ENCODE measurements at places on chromosomes 13 and 19.

DNA sequence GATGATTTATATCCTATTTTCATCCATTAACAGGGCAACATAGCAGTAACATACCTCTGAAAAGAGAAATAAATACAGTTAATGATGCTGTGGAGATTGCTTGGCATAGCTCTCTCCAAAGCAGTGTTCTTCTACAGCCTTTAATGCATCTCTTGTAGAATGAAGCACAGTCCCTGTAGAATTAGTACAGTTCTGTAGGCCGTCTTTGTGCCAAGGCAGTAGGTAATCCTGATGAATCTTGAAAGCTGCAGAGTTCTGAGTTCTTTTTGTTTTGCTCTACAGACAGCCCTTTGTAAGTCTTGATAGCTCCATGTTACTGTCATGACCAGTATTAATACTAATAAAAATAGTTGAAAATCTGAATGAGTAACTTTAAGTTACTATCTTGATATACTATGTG, 184.2 kb downstream of the MAB21L1 start:
- no peak for DNase-seq

GRCh38 chr13:101382086-101382485, 34.2 kb downstream of the NALCN start:
- DNase-seq: no peak

- no peak for DNase-seq
These were observed 54.2 kb upstream of the USE1 start for GRCh38 chr19:17160908-17161307.

DNA sequence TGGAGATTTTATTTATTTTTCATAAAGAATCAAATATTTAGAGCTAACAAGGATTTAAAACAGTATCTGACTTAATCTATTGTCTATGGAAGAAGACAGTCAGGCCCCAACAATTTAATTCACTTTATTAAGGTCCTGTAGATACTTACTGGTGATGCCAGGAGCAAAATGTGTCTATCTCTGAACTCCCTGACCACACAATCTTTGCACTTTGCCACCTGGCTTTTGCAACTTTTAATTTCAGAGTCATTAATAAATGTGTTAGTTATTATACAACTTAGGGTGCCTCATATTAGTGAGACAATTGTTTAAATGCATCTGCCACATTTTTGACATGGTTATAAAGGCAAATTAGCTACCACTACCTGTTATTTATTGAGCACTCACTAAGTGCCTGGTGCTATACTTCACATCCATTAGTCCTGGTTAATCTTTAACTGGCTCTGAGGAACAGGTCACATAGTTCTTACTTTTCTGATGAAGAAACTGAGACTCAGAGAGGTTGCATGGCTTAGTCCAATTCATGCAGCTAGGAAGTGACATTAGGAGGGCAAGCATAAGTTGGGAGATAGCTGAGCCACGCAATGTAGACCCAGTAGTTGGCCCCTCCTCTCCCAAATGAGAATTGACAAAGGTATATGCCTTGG, 297.9 kb downstream of the DCT start:
- no peak for DNase-seq

DNA sequence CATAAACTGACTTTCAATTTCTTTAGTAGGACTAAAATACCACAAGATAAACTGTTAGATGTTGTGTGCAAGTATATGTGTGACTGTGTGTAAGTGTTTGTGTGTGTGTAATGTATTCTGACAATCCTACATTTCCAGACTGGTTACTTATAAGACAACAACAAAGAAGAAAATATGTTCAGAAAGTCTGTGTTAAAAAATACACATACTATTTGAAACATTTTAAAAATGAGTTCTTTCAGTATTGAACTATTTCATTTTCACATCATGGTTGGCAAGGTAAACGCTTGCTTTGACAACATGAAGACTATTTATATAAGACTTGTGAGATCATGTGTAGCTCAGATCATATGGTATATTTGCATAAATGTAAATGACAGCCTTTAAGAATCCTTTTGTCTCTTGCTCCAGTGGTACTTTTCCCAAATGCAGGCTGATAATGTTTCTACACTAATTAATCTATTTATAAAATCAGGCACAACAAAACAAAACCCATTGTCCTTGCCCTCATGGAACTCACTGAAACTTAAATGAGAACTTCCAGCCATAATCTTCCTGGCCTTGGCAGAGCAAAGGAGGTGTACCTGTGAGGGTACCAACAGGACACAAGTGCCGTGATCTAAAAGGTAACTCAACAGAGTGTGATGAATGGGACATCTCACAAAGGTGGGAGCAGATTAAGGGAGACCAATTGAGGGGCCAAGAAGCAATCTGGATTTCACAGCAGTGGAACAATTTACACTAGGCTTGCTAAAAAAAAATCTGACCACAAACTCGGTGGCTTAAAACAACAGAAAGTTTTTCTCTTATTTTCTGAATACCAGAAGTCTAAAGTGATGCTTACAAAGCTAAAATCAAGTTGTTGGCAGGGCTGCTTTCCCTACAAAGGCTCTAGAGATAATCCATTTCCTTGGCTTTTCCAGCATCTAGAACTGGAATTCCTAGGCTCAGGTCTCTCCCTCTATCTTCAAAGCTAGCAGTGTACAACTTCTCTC, 349.0 kb downstream of the TBC1D4 start:
- no peak for DNase-seq

DNA sequence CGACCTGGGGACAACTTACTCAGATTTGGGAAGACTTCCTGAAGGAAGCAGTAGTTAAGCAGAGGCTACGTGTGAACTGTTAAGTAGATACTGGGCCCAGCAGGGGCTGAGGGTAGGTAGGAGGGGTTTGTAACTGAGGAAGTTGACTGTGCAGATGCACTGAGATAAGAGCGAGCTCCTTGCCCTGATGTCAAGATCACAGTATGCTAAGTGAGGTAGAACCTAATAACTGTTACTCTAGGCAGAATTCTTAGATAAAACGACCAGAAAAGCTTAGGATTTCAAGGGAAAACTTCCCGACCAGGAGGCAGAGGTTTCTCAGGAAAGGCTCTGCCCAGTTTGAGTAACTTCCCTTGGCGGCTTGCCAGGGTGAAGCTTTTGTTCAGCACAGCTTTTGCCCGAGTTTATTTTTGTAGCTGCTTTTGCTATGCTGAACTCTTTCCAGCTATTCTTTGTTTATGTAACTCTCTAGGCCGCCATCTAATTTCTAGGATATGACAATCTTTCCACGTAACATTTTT, 632.1 kb downstream of the DIAPH3 start:
- peak; percentile 59 for DNase-seq

GRCh38 chr19:5303208-5303607, 37.4 kb downstream of the PTPRS start:
- DNase-seq: no peak

- DNase-seq: peak; percentile 38
These were observed 20.4 kb upstream of the ZNF91 start for GRCh38 chr19:23415561-23416191.

DNA sequence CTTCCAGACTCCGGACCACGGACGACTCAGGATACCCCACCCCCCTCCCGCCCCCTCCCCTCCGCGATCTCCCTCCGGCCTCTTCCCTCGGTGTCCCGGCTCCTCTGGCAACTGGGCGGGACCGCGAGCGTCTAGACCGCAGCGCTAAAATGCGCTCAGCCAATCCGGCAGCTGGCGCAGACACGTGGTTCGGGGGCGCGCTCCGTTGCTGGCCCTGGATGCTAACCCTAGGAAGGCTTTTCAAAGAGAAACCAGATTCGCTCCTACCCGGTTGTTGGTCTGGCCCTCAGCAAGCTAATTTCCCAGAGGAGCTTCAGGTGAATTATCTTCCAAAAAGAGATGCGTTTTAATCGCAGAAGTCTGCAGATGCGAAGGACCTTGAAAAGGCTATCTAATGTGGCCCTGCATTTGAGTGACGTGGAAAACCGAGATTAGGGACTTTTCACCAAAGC, at the start of gene DZIP1:
TSS of gene DZIP1 (minus strand) at position 106 of the 452 bp plus-strand sequence. CDS start 2,677 bp downstream, outside the sequence.
- DNase-seq: peak; percentile 76

GRCh38 chr19:58079792-58080191, 18.2 kb downstream of the ZSCAN18 start:
- DNase-seq: no peak

GRCh38 chr13:31824705-31825517, 85.6 kb downstream of the RXFP2 start:
- DNase-seq: no peak

GRCh38 chr19:55358943-55359908, 3.8 kb downstream of the GARIN5B start:
- no peak for DNase-seq

DNA sequence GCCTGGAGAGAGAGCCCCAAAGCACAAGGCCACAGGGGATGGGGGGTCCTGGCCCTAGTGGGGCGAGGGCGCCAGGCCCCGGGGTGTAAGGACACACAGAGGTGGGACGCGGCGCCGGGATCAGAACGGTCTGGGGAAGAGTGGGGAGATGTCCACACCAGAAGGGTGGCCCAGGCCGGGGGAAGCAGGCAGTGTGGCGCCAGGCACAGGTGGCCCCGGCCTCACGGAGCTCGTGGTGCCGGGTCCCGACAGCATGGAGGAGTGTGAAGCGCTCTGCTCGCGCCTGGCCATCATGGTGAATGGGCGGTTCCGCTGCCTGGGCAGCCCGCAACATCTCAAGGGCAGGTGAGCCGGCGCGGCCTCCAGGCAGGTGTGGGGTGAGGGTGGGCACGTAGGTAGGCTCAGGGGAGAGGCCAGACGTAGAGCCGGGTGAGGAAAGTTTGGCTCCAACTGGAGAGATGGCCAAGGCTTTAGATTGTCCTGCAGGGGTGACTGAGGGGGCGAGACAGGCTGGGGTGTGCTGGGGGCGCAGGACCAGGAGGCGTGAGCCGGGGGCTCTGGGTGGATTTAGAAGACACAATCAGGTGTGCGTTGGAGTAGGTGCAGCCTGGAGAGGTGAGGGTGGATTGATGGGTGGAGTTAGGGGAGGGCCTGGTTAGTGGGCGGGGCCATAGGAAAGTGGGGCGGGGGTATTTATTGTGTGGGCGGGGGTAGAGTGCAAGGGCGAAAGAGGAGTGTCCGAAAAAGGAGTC, 2.9 kb upstream of the ARHGAP45 start:
- DNase-seq: no peak

- no peak for DNase-seq
These were observed 66.5 kb downstream of the EFNB2 start for GRCh38 chr13:106468744-106469590.

DNA sequence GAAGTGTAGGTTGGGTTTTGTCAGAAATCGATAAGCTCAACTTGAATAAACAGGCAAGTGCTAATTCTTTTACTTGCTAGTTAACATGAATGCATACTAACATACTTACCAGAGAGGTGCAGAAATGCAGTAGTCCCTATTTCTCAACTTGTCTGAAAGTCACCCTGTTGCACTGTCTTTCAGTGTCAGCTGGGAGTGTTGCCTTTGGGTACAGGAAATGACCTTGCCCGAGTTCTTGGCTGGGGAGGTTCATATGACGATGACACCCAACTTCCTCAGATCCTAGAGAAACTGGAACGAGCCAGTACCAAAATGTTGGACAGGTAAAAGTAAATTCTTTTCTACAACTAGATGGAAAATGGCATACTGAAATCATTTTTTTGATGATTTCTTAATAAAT, 103.5 kb upstream of the AKAP11 start:
- no peak for DNase-seq

GRCh38 chr19:10228920-10229319, 2.2 kb downstream of the S1PR2 start:
- no peak for DNase-seq

DNA sequence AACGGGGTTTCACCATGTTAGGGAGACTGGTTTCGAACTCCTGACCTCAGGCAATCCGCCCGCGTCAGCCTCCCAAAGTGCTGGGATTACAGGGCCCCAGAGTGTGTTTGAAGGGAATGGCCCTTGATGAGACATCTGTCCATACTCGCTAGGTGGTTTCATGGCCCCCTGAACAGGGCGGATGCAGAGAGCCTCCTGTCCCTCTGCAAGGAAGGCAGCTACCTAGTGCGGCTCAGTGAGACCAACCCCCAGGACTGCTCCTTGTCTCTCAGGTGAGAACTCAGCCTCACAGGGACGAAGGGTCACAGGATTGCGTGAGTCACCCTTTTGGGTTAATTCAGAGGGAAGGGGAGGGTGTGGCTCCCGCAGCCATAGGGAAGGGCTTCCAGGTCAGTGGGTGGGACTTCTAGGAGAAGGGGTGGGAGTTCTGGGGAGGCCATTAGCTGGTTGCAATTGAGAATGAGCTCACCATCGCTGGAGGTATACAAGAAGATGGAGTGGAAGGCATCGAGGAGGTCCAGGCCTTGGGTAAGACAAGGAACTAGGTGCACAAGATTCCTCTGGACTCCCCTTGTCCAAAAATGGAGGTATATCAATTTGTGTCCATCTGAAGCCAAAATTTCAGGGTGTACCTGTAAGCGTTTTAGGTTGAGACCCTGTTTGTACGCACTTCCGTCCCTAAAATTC, 9.2 kb downstream of the SHD start:
- peak; percentile 28 for DNase-seq

DNA sequence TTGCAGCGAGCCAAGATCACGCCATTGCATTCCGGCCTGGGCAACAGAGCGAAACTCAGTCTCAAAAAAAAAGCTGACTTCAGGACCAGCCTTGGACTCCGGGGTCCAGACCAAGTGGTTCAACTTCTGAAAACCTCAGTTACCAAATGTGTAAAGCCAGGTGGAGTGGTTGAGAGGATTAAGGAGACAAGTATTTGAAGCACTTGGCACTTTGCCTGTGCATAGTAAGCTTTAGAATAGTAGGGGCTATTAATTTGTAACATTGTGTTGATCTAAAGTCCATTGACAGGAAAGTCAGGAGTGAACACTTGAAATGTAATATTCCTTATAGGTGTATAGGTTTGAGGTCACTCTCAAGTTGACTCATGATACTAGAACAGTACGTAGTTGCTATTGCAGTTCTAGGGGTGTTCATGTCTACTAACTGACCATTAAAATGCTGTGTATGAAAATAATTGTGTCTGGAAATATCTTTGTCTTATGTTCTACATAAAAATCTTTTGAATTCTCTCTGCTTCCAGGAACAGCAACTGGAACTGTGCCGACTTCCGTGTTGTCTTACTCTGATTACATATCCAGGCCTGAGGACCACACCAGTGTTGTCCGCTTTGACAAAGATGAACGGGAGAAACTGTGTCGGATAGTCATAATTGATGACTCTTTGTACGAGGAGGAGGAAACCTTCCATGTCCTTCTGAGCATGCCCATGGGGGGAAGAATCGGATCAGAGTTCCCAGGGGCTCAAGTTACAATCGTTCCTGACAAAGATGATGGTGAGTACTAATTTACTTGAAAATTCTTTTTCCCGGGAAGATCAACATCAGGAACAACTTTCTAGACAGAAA, 97.4 kb downstream of the FREM2 start:
- no peak for DNase-seq

DNA sequence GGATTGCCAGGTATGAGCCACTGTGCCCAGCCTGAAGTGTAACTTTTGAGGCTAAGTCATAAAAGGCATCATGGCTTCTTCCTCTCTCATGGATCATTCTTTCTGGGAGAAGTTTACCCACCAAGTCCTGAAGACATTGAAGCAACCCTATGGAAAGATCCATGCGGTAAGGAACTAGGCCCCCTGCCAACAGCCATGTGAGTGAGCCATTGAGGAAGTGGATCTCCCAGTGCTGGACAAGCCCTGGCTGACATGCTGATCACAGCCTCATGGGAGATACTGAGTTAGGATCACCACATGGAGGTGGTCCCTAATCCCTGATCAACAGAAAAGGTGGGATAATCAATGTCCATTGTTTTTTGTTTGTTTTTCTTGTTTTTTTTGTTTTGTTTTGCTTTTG, 3.3 kb upstream of the NUDT19 start:
- DNase-seq: no peak

- DNase-seq: peak; percentile 10
These were observed 12.3 kb downstream of the RUBCNL start for GRCh38 chr13:46374710-46375109.
